ENCODE measurements at places on chromosomes 7 and 10. TPM values are rescaled to one million over a fixed set of nuclear protein-coding genes. Genes with fewer than 3 reads are reported as not detected.
A peak's percentile ranks its signal among the peaks of the same experiment; 100 is the strongest.

DNA sequence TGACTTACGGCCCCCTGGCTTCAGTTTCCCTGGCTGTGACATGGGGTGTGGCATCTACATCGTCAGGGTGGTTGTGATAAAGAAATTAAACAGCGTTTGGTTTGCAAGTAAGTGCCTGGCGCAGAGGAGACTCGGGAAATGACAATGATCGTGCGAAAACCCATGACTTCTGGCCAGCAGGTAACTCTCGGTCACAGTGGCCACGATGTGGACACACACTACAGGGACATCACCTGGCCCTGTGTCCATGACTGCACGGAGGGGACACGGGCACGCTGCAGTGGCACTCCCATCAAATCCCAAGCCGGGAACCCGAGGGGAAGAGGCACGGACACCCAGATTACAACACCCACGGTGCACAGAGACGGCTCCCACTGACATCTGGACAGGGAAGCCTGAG is 28.7 kb downstream of the PAPOLB start:
- DNase-seq, result no peak

DNA sequence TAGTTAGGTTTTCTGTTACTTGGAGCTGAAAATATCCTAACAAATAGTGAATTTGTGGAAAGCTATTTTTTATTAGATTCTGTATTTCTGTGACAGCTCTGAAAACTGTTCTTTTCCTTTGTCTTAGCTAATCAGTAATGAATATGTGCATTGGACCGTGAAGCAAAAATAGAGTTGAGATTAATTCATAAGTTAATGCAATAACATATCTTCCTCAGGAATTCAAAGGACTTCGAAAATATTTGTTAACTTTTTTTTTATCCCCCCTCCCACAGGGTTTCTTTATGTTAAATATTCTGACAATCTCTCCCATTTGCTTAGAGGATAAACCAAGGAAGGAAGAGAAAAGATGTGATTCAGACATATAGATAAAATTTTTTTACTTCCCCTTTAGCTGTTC is 101.4 kb downstream of the PODXL start:
- no peak for DNase-seq

- DNase-seq, result no peak
Measured at GRCh38 chr10:58330431-58330830, 4.4 kb upstream of the UBE2D1 start.

- DNase-seq, result no peak
Measured at GRCh38 chr10:107299606-107300005, 135.1 kb upstream of the SORCS1 start.

DNA sequence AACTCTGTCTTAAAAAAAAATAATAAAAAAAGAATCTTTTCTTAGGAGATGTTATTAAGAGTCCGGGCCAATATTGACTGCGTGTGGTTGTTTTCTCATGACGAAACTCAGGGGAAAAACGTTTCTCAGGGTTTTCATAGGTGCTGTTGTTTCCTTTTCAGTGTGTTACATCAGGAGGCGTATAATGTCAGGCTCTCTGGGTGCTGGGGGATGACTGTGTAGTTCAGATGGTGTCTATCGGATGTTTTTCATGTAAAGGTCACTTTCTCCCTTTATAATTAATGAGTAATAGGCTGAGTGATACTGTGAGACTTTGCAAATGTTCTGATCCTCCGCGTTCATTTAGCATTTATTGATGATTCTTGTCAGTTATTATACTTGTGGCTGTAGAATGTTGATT is 84.1 kb downstream of the TAF3 start:
- DNase-seq, result no peak

GRCh38 chr10:76209135-76209534 is 777.7 kb downstream of the LRMDA start:
- DNase-seq, result no peak

DNA sequence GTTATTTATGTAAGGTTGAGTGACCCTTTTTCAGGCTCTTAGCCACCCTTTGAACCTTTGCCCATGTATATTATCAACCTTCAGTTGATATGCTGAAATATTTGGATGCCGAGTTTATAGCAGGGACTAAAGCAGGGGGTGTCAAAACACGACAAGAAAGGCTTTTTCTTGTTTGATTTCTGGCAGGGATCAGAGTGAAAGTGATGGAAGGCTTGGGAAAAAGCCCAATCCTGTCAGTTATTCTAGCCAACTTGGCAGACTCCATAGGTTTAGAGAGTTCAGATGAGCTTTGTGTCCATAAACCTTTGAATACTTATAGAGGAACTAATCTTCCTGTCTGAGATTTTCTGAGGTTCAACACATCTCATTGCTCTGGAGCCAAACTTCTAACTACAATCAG is 47.5 kb downstream of the INHBA start:
- DNase-seq, result no peak

DNA sequence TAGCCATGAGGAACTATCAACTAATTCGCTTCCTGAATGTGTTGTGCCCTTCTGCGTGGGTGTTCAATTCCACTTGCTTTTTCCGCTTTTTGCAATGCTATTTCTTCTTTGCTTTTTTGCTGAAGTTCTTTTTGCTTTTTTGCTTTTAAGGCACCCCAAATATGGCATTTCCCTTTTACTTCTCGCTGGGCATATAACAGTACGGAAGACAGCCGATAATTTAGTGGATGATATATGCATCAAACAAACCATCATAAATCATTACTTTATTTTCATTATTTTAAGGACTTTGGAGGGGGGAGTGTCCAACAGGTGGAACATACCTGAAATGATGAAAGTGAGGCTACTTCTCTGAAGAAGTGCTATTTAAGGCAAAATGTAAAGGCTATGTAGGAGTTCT is 277.0 kb upstream of the MTPN start:
- DNase-seq, result no peak

DNA sequence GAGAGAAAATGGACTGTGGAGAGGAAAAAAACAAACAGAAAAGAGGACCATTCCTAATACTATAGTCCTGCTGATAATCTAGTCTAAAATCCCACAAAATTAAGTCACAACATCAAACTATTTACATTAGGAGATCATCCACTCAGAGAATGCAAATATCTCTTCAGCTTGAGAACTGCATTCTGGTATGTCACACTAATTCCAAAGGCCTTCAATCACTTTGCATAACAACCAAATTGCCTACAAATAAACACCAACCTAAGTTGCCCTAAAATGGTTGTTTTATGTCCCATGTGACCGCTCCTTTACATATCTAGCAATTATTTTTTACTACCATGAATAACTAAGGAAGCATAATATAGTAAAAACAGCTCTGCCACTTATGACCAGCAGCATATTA is 264.3 kb downstream of the CACNA2D1 start:
- no peak for DNase-seq

DNA sequence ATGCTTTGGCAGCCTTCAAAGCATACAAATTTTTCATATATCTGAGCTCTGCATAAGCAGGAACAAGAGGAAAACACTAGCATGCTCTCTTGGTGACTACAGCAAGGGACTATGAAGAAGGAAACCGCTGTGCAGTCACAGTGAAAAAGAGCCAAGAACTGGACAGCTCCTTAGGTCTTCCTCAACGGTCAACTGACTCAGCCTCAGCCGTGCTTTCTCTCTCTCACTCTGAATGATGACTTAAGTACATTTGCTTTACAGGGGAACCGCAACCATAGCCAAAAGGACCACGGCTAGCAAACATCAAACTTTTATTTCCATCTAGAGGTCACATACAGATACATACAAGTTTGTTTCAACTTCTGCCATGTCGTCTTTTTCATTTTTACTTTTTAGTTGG is 69.9 kb downstream of the HYCC1 start:
- no peak for DNase-seq

DNA sequence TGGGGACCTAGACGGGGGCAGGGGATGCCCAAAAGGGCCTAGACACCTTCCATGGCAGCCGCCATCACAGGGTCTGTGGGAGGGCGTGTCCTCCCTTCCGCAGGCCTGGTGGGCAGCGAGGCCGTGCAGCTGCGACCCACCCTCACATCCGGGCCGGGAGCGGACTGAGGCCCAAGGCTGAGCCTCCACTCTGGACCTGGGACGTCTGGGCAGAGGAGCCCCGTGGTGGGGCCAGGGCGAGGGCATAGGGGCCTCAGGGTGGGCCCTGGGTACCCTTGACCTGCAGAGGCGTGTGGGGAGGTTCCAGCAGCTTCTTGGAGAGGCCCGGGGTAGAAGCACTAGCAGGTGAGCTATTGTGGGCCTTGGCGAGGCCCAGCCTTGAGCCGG is 49.2 kb downstream of the PWWP2B start:
- DNase-seq, result no peak

DNA sequence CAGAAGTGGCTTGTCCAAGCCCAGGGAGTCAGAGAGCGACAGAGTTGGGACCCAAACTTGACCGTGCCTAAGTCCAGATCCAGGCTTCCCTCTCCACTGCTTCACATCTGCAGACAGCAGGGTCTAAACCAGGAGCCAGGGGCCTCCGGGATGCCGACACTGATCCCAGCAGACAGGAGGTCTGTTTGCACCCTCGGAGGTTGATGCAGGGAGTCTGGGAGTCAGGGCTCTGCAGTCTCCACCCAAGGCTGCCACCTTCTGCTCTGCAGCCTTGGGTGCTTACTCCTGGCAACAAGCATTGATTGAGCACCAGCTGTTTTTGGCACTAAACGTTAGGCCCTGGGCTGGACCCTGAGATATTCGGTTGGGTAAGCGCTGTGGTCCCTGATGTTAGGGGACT is 21.0 kb downstream of the ELFN1 start:
- no peak for DNase-seq

DNA sequence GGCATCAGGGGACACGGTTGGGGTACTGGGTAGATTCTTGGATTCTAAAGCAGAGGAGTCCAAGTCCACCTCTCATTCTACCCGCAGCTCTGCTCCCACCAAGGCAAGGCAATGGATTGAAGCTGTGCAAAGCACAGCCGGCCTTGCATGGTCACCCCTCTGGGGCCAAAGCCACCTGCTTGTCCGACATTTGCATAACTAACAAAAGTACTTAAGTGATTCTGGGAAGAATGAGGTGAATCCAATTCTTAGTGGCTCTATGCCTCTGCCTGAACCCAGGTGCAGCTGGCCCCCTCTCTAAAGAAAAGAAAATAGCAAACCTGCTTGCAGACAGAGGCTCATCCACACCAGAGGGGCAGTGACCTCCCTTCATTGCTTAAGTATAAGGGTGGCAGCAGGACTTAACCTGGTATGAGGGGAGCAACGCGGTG is 10.7 kb upstream of the COBL start:
- no peak for DNase-seq

- DNase-seq, result peak; percentile 52
Measured at GRCh38 chr7:101814081-101814990, 3.1 kb upstream of the CUX1 start.

DNA sequence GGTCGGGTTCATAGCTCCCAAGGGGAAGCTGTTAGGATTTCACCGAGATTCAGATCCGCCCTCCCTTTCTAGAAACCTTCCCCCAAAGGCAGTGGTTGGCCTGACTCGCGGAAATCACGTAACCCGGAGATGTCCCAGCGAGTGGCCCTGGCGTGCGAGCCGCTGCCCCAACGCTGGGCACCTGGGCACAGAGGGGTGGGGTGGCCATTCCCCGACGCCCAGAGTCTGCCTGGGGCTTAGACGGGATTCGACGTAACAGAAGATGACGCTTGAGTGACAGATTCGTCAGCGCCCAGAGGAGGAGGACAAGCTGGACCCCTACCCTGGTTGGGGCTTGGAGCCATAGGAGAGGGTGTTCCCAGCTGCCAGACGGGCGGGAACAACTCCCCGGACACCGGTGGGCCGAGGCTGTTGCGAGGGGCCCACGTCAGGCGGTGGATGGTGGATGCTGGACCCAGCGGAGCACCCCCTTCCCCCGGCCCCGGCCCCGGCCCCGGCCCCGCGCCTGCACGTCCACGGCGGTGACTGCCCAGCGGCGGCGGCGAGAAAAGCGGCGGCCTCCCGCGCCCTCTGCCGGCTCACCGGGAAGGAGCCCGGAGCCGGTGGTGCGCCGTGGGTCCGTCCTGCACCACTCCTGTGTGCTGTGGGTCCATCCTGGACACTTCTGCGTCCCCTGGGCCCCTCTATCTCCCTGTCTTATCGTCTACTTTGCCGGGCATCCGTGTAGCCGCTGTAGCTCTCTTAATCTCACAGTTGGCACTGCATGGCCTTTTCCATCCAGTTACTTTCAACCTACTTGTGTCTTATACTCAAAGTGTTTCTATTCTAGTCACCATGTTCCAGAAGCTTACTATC is 35.4 kb upstream of the KNDC1 start:
- no peak for DNase-seq

GRCh38 chr10:102313221-102313896 is 68.0 kb downstream of the GBF1 start:
- DNase-seq, result no peak

DNA sequence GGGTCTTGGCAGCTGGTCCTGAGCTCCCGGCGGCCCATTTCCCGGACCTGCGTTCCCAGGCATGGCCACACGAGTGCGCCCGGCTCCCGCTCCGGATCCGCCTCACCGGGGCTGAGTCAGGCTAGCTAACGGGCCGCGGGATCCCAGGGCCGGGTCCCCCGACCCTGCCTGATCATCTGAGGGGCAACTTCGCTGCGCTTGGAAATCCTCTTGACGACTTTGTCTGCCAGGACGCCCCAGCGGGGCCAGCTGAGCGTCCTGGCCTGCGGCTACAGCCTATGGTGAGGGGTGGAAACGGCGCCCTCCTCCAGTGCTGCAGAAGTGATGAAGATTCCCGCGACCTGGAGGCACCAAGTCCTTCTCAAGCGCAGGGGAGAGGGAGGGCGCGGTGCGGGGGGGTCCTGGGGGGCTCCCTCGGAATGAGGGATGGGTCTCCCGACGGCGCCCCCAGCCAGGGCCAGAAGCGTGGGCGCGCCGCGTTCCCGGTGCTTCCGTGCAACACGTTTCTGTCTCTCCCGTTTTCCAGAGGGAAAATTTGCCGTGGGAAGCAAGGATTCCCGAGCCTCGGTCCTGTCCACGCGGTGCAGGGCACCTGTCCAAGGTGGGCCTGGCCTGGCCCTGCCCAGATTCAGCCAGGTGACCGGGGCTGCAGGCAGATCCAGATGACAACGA is 212.4 kb downstream of the CCSER2 start:
- DNase-seq, result peak; percentile 67

Gene H2BK1
- 0.57 TPM for total RNA-seq

Gene CPEB3
- total RNA-seq, result 2.1 TPM

Gene OR2A42
- not detected for total RNA-seq

Gene GAD2
- not detected for total RNA-seq

Gene NMT2
- 16.1 TPM for total RNA-seq

Gene PHYHIPL
- total RNA-seq, result not detected

Gene MBL2
- not detected for total RNA-seq

Gene TUBAL3
- not detected for total RNA-seq

Measured in CD8-positive, alpha-beta memory T cell (primary cell).